Activated T-helper 17 cell treated with anti-CD3 and anti-CD28 coated beads, Interleukin-2, amount 50 U/mL, for 72 hours (primary cell): ENCODE measurements at places on chromosomes 5 and 9.
A peak's percentile ranks its signal among the peaks of the same experiment; 100 is the strongest.

GRCh38 chr5:157113002-157113401 lies 4.2 kb upstream of the HAVCR2 start:
- ATAC-seq, result no peak

GRCh38 chr5:176675676-176676360 lies 28.5 kb downstream of the TSPAN17 start:
- no peak for ATAC-seq

DNA sequence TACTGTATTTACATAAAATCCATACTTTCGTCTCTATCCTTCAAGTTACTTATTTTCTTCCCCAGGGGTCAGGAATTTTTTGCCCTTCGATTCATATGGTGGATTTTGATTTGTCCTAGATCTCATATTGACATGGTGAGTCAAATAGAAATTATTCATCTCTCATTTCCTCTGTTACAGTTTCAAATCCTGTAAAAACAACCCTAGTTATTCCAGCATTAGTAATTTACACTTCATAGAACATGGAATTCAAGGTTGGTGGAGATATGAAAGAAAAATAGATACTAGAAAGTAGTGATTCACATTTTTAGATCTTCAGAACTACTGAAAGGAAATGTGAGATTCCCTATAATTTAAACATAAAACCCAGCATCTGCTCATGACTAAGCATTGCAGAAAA lies 1331.0 kb upstream of the CDH9 start:
- ATAC-seq, result no peak

DNA sequence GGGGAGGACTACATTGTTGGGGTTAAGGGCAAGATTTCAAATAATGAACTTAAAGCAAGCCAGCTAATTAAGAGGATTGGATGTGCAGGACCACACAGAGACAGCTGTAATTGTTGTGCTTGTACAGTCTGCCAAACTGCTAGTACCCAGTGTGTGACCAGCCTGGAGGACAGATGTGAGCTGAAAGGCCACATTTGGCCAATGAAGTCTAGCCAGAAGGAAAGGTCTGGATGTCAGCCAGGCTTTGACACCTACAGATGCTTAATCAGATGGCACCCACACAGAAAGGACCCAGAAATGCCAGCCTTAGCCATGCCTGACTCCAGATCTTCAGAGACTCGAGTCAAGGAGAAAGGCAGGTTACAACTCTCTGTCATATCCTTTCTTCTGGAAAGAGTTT lies 491.1 kb downstream of the KIF4B start:
- no peak for ATAC-seq

DNA sequence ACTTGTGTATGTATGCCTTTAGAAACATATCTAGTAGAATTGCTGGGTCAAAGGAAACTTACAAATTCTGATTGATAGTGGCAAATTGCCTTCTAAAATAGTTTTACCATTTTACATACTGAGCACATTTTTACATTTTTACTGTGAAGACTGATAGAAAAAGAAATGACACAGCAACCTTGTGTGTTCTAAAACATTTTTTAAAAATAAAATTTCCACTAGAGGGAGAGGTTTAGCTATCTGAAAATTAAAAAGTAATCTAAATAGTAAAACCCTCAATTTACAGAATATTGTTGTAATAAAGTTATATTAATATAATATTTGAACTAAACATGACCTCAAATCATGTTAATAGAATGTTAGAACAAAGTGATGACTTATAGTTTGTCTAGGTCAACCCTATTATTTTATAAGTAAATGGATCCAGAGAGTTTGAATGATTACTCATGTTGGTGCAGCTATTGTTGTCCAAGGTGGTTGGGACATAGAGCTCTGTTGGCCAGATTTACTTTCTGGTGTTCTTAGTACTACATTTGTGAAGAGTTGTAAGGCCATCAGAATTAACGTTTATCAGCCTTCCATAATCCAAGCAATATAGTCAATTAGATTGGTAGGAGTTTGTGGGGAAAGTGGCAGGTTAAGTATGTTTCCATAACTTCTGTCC lies 17.2 kb downstream of the CENPP start:
- no peak for ATAC-seq

- ATAC-seq, result no peak
These were observed 8.2 kb upstream of the CAMK4 start for GRCh38 chr5:111215971-111216370.

- ATAC-seq, result no peak
These were observed 150.5 kb downstream of the CD180 start for GRCh38 chr5:67045816-67046740.

DNA sequence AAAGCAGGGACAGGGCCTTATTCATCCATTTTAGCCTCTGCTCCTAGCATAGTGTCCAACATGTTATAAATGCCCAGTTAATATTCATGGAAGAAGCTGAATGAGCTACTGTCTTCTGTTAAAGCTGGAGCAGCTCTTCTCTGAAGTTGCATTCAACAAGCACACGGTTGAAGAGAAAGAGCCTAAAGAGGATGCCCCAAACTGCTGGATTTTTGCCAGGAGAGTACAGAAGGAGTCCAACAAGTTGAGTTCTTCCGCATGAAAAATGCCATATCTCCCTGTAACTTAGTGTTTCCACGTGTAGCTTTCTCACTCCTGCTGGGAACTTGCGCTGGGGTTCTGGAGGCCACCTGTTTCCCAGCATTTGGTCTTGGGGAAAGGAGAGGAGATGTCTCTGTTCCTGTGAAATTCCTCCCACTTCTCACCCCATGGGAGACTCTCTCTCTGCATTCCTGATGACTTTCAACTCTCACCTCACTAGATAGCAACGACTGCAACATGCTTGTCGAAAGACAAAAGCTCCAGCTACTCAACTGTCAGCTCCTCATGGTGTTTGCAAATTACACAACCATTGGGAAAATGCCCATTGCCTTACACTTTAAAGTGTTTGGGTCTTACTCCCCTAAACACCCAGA lies 122.8 kb downstream of the KIF4B start:
- no peak for ATAC-seq

DNA sequence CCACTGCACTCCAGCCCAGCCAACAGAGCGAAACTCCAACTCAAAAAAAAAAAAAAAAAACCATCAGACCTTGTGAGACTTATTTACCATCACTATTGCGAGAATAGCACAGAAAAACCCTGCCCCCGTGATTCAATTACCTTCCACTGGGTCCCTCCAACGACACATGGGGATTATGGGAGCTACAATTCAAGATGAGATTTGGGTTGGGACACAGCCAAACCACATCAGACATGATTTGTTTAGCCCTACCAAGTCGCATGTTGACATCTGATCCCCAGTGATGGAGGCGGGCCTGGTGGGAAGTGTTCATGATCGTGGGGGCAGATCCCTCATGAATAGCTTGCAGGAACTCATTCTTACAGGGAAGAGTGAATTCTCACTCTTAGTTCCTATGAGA lies 26.6 kb downstream of the MYO10 start:
- no peak for ATAC-seq

DNA sequence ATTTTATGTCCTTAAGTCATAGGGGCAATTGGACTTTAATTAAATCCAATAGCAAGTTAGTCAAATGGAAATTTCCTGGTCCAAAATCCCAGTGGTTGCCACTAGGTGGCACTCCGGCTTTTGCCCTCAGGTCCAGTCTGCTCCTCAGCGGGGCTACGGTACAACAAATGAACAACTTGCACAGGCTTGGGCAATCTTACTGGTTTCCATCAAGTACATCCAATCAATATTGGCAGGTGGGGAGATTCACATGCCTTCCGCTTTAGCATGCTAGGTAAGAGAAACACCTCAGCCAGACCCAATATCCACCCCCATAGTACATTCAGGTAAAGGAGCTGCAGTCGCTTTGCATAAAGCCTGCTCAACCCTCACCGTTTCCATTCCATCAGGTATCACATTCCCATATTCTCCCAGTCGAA lies 6.3 kb upstream of the MXD3 start:
- ATAC-seq, result peak; percentile 72

GRCh38 chr5:75335952-75336614 lies 937 bp upstream of the HMGCR start:
- peak; percentile 1 for ATAC-seq

DNA sequence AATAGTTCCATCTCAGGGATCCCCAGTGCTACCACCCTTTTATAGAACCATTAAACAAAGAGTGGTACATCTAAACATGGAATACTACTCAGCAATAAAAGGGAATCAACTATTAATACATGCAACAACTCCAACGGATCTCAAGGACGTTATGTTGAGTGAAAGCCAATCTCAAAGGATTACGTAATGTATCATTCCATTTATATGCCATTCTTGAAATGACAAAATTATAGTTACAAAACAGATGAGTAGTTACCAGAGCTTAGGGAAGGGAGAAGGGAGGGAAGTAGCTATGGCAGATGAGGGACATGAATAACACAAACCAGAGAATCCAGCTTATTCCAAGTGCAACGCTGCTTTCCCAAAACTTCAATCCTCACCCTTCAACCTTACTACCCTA lies 69.5 kb downstream of the ACTL7B start:
- ATAC-seq, result no peak

DNA sequence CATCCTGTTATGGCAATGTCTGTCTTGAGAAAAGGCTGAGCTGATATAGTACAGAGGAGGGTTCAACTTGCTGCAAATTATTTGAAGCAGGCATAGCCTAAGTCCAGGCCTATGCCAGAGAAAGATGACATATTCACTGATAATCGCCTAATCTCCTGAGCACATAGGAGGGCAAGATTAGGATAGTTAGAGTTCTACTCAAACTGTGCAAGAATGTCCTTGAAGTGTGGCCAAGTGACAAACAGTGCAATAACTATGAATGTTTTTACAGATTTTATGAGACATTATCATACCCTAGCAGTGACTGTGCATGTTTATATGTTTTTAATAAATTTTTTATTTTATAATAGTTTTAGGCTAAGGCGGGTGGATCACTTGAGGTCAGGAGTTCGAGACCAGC lies 96.2 kb downstream of the TSSK1B start:
- ATAC-seq, result no peak

GRCh38 chr5:32029261-32029660 lies 144.9 kb downstream of the GOLPH3 start:
- no peak for ATAC-seq

DNA sequence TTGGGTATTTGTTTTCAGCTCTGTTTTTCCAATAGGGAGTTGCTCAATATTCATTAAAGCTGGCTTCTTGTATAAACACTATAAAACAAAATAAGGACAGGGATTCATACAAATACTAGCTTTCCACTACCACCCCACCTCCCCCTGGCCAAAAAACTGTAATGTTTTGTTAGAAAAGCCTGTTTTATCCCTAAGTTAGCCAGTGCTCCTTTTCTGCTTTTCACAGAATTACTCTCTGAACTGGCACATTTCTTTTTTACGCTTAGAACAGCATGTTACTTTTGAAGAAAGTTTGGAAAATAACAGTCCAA lies 147.4 kb upstream of the DMRT1 start:
- ATAC-seq, result no peak

DNA sequence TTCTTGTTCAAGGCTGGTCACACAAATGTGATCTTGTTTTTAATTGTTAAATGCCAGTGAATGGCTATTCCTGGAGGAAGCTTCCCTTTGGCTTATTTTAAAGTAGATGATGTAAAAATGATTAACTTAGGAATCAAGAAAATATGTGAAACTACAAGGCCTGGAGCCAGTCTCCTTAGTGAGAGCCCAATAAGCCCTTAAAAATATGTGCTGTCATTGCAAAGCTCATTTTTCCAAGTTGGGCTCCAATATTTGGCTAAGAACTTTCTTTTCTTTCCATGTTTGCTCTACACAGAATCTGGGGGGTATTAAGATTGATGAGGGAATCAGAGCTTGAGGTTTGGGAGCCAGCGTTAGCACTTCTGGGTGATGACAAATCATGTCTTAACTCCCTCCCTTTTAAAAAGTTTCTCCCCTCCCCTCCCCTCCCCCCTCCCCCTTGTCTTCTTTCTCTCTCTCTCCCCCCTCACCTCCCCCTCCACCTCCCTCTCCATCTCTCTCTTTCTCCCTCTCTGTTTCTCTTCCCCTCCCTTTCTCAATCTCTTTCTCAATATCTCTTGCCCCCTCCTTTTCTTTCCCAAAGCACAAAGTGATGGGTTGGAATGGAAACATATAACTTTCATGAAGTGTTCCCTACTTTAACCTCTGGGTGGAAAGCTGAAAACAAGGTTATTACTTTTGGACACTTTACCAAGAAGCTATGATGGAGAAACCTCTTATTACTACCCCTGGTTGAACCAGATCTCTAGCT lies 86.0 kb downstream of the FBXL7 start:
- ATAC-seq, result no peak

GRCh38 chr9:91824601-91825305 lies 125.3 kb downstream of the ROR2 start:
- no peak for ATAC-seq

- no peak for ATAC-seq
These were observed 58.1 kb downstream of the OXCT1 start for GRCh38 chr5:41812156-41812555.

- ATAC-seq, result no peak
These were observed 786.1 kb upstream of the CTNND2 start for GRCh38 chr5:12690361-12690760.

DNA sequence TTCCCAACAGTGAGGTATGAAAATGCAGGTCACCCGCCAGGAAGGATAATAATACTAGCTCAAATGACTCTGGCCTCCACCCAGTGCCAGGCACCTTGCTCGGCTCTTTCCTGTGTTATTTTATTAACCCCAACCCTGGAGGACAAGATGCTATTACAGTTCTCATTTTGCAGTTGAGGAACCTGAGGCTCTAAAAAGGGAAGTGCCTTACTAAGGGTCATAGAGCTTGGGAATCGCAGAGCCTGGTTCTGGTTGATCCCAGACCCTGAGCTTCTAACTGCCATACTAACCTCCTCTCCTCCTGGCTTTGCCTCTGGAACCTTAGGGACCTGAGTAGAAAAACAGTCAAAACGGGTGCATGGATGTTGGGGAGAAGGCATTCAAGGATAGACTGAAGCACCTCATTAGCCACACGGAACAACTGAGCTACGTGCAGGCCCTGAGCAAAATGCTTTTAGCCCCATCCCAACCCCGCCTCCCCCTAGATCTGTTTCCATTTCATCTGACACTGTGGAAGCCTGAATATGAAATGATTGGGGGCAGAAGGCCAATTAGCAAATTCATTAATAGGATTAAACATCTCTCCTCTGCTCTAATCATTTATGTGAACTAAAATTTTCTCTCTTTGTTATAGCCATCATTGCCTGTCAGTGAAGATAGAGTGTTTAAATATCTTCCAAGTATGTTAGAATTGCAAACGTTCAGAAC lies 7.9 kb downstream of the KCNIP1 start:
- no peak for ATAC-seq

GRCh38 chr5:109439590-109439989 lies 29.8 kb upstream of the PJA2 start:
- ATAC-seq, result no peak
